ENCODE measurements at places on chromosomes 4 and X.
A peak's percentile ranks its signal among the peaks of the same experiment; 100 is the strongest.

GRCh38 chr4:91826186-91826585 lies 477.6 kb upstream of the GRID2 start:
- no peak for DNase-seq

- no peak for DNase-seq
Measured at GRCh38 chr4:43512253-43512652, 619.7 kb downstream of the GRXCR1 start.

DNA sequence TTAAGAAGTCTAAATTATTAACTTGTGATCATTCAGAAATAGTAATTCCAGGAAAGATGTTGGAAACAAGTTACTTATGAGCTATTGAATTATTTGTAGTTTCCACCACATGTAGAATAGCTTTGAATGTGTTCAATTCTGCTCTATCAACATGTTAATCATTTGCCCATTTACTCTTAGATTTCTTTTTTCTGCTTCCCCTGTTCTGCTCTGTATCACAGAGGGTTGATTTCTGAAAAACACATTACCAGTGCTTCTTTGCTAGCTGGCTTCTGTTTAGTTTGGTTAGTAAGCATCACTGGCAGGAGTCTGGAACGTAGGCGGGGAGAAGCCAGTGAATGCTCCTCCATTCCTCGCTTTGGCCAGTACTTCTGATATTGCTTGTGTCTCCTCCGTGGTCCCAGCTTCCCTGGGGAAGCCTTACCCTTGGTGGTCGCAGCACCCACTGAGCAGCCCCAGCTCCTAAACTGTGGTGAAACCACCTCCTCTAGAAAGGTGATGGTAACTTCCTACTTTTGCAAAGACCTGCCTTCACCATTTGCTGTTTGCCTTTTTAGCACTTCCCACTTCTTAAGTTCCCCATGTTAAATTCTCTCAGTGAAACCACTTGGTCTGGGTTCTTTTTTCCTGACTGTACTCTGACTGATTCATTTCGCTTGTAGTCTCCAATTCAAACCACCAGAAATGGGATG lies 40.3 kb upstream of the GALNT7 start:
- DNase-seq: no peak

DNA sequence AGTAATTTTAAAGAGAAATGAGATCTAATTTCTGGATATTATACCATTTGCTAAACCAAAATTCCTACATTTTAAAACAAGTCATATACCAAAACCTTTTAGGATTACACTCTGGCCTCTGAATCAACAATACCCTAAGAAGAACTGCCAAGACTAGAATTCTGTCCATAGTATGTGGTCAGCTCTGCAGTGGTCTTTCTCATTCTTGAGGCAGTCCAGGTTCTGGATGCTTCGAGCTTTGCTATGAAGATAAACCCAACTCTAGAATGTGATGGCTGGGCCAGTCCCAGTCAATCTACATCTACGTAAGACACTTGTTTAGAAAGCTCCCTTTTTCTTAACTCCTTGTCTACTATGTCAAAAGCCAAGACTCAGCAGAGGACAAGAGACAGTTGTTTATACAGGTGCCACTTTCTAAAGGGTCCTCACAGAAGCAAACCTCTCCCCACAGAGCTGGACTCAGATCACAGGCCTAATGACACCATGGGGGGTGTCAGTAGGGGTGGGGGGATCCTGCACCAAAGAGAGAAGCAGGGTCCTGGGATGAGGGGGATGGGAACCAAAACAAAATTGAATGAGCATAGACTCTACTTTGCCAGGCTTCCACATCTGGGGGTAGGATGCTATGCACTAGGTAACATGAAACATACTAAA lies 63.2 kb downstream of the SH3RF1 start:
- no peak for DNase-seq

- no peak for DNase-seq
Measured at GRCh38 chr4:156084373-156084772, 130.7 kb upstream of the CTSO start.

DNA sequence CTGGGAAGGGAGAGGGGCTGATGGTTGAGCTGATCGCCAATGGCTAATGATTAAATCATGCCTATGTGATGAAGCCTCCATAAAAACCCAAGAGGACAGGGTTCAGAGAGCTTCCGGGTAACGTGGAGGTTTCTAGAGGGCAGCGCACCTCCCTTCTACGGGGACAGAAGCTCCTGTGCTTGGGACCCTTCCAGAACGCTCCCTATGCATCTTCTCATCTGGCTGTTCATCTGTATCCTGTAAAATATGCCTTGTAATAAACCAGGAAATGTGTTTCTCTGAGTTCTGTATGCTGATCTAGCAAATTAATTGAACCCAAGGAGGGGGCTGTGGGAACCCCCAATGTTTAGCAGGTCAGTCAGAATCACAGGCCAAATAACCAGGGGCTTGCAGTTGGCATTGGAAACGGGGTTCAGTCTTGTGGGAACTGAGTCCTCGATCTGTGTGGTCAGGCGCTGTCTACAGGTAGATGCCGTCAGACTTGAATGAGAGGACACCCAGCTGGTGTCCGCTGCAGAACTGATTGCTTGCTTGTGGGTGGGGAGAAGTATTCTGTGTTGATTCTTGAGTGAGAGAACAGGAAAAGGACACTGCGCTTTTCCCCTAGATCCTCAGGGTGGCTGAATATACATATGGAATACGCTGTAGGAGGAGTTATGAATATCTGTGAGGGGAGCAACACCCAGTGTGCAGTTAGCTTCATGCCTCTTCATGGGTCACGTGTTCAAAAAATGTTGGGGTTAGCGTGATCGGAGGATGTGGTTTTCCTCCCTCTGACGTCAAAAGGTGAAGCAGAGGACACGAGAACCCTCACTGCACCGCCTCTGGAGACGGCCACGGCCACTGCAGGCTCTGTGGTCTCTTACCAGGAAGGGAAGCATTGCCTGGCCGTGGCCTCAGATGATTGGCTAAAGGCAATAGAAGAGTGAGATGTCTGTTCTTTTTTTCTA lies 29.2 kb downstream of the HTT-AS start:
- no peak for DNase-seq

- DNase-seq: peak; percentile 29
Measured at GRCh38 chrX:12894074-12895030, 12.1 kb upstream of the TLR8 start.

DNA sequence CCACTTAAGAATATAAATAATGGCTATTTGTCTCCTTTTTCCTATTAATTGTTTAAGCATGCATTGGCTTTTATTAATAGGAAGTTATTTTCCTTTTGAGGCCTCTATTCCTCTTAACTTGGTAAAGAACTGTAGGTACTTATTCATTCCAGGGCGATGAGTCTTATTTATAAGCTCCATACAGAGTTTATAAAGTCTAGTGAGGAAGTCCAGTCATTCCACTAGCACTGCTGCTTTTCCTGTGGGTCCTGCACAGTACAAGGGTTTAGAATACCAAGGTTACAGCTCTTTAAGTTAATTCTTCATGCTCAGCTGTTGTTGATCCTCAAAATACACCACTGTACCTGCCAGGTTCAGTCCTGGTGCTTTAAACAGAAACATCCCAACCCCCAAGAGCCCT lies 28.5 kb upstream of the WNK3 start:
- DNase-seq: no peak

GRCh38 chr4:10753336-10753735 lies 68.8 kb upstream of the CLNK start:
- DNase-seq: no peak

- no peak for DNase-seq
Measured at GRCh38 chr4:13912436-13912925, 285.0 kb upstream of the BOD1L1 start.

DNA sequence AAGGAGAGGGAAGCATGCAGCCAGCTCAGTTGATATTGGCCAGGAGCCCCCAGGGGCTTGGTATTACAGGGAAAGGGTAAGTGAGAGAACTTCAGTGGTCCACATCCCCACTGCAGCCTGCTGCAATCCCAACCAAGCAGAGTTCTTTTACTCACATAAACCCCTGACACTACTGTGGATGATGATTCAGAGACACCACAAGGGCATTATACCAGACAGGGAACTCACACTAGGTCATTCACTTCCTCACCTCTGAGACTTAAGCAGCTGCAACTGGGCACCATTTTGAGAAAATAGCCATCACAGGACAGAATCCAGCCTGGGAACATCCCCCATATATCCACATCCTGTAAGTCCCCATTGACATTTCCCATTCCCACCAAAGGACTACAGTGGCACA lies 248.0 kb downstream of the INPP4B start:
- DNase-seq: no peak

Data from nephron progenitor cell (in vitro differentiated cells).